ENCODE measurements at places on chromosomes 13 and 19. TPM values are rescaled to one million over a fixed set of nuclear protein-coding genes. Genes with fewer than 3 reads are reported as not detected.

ANGPTL8 gene
- 0.18 TPM for total RNA-seq

MIA gene
- total RNA-seq = not detected

PTGIR gene
- total RNA-seq = 3.0 TPM

DNMT1 gene
- 15.4 TPM for total RNA-seq

ZNF543 gene
- 9.1 TPM for total RNA-seq

ABHD13 gene
- total RNA-seq = 7.3 TPM

ANKRD24 gene
- total RNA-seq = 1.1 TPM

ERCC1 gene
- 88.5 TPM for total RNA-seq

ZNF728 gene
- total RNA-seq = under 0.01 TPM

CDADC1 gene
- total RNA-seq = 4.3 TPM

ZNF154 gene
- total RNA-seq = 3.6 TPM

ZNF813 gene
- total RNA-seq = 4.3 TPM

PTH2 gene
- not detected for total RNA-seq

RNF113B gene
- not detected for total RNA-seq

SLITRK5 gene
- total RNA-seq = not detected

ATXN8OS gene
- not detected for total RNA-seq

FPR2 gene
- not detected for total RNA-seq

CPAMD8 gene
- 0.43 TPM for total RNA-seq

HPN gene
- total RNA-seq = under 0.01 TPM

ZNF226 gene
- 21.1 TPM for total RNA-seq

CYSLTR2 gene
- 1.3 TPM for total RNA-seq

ZNF383 gene
- 5.5 TPM for total RNA-seq

NRTN gene
- 0.14 TPM for total RNA-seq

TMEM38A gene
- total RNA-seq = 1.9 TPM

PRRG2 gene
- total RNA-seq = 0.83 TPM

KLF2 gene
- 1.00 TPM for total RNA-seq

All from smooth muscle cell of bladder (primary cell).